ENCODE measurements at places on chromosomes 11 and 22.
A peak's percentile ranks its signal among the peaks of the same experiment; 100 is the strongest.

GRCh38 chr22:27170491-27170890 is 513.1 kb downstream of the MIAT start:
- DNase-seq, result no peak

- no peak for DNase-seq
These were observed 102.3 kb upstream of the CD44 start for GRCh38 chr11:35036639-35037038.

DNA sequence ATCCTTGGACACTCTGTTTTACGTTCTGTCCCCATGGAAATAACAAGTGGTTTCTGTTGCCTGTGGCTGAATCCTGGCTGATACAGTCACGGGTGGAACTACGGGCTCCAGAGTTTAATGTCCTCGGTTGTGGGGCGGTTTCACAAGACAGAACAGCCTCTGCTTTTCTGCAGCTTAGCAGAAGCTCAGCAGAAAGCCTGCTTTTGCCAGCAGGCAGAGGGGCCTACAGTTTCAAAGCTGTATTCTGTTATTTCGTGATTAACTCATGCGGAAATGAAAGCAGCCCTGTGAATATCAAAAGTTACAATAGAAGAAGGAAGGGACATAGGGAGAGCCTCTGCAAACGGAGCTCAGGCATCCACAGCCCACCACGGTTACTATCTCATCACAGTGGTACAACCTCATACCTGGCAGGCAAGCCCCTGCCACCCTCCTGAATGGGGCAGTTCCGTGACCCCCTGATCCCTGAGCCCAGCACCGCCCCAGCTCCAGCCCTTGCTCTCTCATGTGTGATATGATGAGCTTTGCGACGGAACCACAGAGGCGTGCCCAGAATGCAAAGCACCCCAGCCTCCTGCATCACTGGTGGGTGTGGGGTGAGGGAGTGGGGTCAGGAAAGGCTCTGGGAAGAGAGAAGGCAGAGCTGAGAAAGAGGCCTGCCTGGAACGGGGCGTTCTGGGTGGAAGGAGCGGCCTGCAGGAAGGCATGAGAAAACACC is 360.6 kb downstream of the BRD1 start:
- DNase-seq, result no peak

DNA sequence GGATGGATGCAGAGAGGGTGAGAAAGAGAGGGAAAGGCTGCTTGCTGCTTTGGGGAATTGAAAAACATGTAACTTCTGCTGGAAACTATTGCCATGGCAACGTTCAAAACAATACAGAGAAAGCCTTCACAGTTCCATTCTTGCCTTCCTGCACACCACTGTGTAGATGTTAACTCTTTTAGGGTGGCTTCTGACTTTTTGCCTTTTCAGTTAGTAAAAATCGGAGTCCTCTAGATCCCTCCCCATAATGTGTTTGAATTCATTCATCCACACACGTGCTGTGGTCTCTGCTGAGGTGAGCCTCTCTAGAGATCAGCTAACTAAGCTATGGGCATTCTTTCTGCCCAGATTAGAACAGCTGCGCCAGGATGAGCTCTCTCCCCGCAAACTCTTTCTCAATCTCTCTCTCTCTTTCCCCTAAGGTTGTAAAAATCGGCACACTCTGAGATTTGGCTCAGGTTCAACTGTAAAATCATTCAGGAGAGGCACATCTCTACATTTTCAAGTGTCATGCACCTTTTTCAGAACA is 1178.3 kb downstream of the LRRC4C start:
- peak; percentile 33 for DNase-seq

- DNase-seq, result no peak
These were observed 15.0 kb upstream of the RHOD start for GRCh38 chr11:67041602-67042001.

GRCh38 chr11:60767388-60767811 is 10.7 kb downstream of the MS4A15 start:
- DNase-seq, result peak; percentile 74

DNA sequence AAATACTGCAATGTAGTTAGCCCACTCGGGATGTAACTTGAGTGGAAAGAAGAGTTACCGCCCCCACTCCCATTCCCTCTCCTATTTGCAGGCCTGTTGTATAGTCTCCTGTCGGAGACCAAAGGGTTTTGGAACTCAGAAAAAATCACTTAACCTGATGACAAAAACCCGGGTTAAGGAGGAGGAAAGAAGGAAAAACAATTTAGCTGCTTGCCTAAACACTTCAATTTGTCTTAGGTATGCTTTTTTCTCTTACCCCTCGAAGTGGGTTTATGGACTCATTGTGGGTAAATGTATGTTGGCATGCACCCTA is 2.2 kb downstream of the YAP1 start:
- peak; percentile 30 for DNase-seq

- DNase-seq, result no peak
These were observed 233.4 kb upstream of the KIRREL3 start for GRCh38 chr11:127233998-127234397.

DNA sequence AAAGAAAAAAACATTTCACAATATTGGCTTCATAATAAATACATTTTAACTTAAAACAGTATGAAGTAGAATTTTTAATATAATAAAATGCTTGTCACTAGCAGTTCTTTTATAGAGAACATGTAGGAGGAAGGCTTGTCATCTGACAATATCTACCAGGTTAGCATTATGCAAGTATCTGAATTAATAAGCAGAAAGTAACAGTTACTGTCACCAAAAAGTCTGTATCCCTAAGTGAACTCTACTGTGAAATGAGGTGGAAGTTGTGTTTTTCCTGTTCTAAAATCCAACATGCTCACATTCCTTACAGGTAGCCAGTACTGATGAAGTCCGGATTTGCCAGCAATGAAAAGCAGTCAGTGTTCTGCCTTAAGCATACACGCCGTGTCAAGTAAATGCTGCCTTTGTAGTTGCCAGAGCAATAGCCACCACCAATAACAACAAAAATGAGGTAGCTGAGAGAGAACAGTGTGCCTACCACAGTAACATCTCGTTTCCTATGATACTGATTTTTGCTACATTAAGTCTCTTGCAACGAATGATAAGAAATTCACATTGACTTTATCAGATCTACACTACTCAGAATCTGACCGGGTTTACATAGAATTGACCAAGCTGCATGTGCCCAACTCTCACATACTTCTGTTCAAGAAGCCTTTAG is 95.5 kb downstream of the SIK3 start:
- DNase-seq, result no peak

DNA sequence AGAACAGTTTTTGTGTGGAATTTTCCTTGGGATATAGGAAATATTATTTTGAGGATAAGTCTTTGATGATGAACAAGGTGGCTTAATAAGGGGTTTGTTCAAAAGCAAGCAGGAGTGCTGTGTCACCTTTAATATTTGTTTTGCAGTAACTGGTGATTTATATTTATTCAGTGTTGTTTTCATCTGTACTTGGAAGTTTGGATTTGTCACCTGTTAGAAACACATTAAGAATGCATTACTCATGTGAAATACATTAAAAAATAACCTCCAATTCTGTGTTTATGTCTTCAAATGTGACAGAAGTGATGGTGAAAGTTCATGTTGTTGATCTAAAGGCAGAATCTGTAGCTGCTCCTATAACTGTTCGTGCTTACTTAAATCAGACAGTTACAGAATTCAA is 70.5 kb downstream of the DKK3 start:
- no peak for DNase-seq

- no peak for DNase-seq
These were observed 35.0 kb downstream of the CWC15 start for GRCh38 chr11:94938095-94939055.

- DNase-seq, result no peak
These were observed 5.3 kb downstream of the IFITM10 start for GRCh38 chr11:1744891-1745700.

- DNase-seq, result peak; percentile 73
These were observed 650 bp upstream of the MAPK11 start for GRCh38 chr22:50270666-50271394.

DNA sequence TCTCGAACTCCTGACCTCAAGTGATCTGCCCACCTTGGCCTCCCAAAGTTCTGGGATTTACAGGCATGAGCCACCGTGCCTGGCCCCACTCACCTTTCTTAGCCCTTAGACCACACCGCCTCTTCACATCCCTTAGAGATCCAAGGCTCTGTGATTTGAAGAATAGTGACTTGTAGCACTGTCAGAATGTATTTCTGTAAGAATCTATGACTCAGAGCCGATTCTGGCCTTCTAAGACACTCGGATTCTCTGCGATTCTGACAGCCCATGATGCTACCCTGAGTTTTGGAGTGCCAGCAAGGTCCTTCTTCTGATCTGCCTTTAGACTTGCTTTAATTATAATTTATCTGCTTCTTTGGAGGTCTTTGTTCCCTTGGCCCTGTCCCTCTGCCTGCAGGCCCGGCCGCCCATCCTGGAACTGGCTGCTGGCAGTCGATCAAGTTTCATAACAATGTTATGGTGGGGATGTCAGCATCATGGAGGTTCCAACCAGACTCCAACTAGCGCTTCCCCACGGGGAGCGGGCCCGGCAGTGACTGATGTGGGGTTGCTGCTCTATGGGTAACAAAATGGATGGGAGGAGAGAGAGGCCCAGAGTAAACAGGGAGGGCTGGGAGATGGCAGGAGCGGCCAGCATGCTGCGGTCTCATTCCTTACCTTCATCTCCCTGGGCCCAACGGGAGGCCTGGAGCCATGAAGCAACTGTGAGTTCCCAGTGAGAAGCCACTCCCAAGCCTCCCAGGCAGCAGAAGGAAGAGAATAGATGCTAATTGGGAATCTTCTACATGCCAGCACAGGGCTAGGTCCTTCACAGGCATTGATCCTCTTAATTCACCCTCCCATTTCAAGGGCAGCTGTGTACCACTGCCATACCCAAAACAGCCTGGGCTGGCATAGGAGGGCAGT is 55.7 kb upstream of the RASD2 start:
- no peak for DNase-seq

DNA sequence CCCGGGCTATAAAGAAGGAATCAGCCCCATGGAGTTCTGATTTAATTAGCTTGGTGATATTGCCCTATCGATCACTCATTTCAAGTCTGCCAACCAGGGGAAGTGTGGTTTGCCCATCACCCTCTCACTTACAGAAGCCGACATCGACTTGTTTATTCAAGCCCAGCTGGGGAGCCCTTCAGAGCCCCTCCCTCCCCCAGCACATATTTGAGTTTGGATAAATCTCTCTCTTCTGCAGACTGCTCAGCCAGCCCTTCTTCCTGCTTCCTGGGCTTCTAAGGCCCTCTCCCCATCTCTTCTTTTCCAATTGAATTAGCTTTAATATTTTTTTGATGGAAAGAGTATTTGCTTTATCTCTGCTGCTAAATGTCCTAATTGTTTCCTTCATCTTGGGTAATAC is 299.0 kb downstream of the MIAT start:
- peak; percentile 16 for DNase-seq

DNA sequence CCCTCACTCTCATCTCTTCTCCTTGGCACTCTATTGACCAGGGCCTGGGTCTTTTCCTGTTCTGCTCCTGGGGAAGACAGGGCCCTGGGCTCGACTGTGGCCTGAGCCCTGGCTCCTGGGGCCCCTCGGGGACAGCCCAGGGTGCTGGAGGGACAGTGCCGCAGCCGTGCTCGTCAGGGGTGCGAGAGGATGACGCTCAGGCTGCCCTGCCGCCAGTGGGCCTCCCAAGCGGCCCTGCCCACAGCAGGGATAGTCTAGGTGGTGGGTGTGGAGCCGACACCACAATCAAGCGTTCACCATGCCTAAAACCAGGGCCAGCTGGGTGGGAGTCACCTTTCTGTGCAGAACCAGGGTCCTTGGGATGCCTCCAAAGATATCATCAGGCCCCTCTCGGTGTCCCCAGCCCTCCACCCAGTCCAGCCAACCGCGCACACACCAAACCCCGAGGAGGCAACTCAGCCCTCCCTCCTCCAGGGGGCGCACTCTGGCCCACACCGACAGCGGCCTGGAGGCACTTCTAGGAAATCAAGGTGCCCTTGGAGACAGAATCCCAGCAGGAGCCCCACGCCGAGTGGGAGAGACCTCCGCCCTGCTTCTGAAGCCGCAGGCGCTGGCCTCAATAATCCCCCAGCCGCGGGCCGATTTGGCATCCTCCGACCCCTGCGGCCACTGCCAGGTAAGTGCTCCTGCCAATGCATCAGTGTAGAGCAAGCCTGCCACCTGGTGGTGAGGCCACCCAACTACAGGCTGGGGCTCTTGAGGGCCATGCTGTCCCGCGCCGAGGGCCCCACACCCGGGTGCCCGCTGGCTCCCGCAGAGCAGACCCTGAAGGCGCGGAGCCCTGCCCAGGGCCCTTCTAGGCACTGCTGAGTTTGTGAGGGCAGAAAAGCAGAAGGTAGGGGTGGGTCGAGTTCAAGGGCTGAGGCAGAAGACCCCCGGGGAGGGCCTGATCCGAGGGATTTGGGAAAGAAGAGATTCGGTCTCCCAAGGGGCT is 496.4 kb downstream of the BUD13 start:
- DNase-seq, result peak; percentile 91

DNA sequence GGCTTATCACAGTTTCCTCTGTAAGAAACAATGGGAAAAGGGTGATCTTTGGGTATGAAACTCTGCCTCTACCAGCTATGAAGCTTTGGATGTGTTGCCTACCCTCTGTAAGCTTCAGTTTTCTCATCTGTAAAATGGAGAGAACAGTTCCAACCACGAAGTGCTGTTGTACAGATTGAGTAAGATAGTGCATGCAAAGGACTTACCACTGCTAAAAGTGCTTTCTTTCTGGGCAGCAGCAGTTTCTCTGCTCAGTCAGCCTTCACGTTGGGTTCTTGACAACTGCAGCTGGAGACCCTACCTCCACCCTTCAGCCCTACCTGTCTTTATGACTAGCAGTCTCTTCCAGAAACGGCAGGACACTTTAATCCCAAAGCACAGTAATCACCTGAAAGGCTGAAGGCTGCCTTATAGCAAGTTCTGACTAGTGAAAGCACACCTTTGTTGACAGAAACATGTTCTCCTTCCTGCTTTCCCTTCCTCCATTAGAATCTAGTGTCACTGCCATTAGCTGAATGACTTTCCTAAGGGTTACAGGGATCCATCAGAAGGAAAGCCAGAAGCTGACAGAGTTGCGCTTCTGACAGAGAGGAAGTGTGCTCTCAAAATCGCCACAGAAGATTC is 91.4 kb downstream of the RPL27A start:
- DNase-seq, result no peak

DNA sequence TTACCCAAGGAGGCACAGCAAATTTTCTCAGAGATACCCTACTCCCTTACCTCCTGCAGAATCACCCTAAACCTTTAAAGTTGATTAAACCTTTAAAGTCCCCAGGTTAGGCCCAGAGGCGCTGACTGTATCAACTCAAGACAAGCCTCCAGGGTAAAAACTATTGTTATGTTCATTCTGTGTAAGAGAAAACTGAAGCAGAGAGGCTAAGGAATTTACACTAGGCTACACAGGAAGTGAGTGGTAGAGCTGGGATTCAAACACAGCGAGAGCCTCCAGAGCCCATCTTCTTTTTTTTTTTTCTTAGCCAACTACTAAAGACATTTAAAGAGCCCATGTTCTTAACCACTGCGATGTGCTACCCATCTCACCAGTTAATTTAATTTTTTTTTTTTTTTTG is 56.3 kb upstream of the GRK3 start:
- DNase-seq, result peak; percentile 30

DNA sequence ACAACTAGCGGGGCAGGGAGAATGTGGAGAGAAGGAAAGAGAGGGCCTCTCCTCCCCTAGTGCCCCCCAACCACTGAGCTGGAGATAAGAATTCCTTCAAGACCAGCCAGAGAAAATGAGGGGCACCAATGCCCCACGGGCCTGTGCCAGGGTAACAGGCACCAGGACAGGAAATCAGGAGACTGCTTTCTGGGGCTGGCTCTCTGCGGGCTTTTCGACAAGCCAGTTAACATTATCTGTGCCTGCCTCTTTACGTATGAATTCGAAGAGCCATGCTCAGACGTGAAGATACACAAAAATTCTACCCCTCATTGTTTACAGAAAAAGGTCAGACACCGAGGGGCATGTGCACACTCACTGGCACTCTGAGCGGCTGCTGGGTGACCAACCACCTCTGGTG is 52.1 kb downstream of the MYH9 start:
- no peak for DNase-seq
